ENCODE measurements at places on chromosomes 3 and 15.
A peak's percentile ranks its signal among the peaks of the same experiment; 100 is the strongest.

DNA sequence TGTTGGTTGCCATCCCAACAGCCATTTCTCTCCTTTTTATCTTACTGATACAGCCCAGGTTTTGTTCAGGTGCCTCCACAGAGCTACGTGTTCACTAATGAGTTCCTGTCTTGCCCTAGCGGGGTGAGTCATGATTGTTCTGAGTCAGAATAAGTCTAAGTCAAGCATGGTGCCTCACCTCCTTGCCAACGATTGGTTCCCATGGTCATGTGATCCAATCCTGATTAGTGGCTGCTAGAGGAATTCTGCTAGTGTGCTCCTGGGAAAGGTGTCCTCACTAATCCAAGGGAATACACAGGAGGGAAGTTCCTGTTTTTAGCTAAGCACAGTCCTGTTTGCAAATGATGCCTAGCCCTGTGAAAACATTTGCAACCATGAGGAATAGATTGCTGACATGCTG, 99.8 kb downstream of the NSUN3 start:
- DNase-seq = peak; percentile 36

GRCh38 chr3:146313031-146313745, 62.3 kb upstream of the PLSCR4 start:
- no peak for DNase-seq

DNA sequence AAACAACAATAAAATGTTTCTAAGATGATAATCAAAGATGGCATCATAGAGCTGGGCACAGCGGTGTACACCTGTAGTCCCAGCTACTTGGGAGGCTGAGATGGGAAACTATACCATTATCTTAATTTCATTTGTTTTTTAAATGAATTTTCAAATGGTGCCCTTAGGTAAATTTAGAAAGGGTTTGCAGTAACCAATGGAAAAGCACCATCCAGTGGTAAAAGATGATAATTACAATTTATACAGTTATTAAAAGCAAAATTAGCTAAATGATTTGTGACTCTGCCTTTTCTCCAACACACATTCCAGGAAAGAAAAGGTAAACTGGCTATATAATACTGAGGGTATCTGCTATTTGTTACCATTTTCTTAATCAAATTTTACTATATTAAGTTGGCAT, 14.4 kb upstream of the ANKRD28 start:
- DNase-seq = peak; percentile 69

- peak; percentile 81 for DNase-seq
These were observed 161.6 kb upstream of the PDZRN3 start for GRCh38 chr3:73786321-73786807.

- DNase-seq = peak; percentile 23
These were observed 46.5 kb upstream of the CCDC174 start for GRCh38 chr3:14605067-14605466.

GRCh38 chr3:29261119-29261518, 19.8 kb upstream of the RBMS3 start:
- DNase-seq = no peak

- no peak for DNase-seq
These were observed 688.3 kb upstream of the NECTIN3 start for GRCh38 chr3:110383356-110383755.

DNA sequence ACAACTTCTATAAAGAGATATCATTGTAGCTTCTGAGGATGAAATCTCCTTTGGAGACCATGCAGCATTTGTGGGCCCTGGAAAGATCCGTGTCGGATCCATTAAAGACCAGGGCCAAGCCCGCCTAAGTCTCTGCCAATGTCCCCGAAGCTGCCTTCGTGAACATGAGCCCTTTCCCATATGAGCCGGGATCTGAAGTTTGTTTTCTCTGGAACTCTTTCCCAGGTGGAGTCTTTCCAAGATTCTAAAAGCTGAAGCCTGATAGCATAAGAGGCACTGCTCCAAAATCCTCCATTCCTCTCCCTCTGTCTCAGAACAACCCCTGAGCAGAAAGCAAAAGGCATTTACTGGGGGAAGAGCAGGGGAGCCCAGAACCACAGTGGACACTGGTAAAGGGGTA, 274.6 kb downstream of the NTRK3 start:
- DNase-seq = no peak

Measured in fibroblast of pulmonary artery (primary cell).